Motor neuron (in vitro differentiated cells): ENCODE measurements at places on chromosomes 3 and 15. TPM values are rescaled to one million over a fixed set of nuclear protein-coding genes. Genes with fewer than 3 reads are reported as not detected.

MAPKBP1 gene
- total RNA-seq: 9.9 and 14.2 TPM in 2 replicates

DCUN1D1 gene
- total RNA-seq: 15.2 and 15.4 TPM in 2 replicates

IMPG2 gene
- total RNA-seq: 2.0 and 2.9 TPM in 2 replicates

GRCh38 chr15:29149738-29150075 lies 119.9 kb downstream of the NSMCE3 start:
- ATAC-seq: no peak

CYP1A1 gene
- total RNA-seq: 1.1 and 1.2 TPM in 2 replicates

SLC28A1 gene
- 0.14 TPM in 1 of 2 replicates, not detected in the other for total RNA-seq

- no peak for ATAC-seq
These were observed 265.0 kb downstream of the IL20RB start for GRCh38 chr3:137222736-137223225.

- ATAC-seq: peak; percentile 79
These were observed 28.0 kb downstream of the ARHGAP31 start for GRCh38 chr3:119322021-119322834.

ZNF774 gene
- total RNA-seq: 3.4 and 4.6 TPM in 2 replicates

- no peak for ATAC-seq
These were observed 133.7 kb downstream of the VGLL4 start for GRCh38 chr3:11510001-11510340.

GRCh38 chr15:68933001-68933400 lies 2.7 kb downstream of the SPESP1 start:
- ATAC-seq: no peak

GRCh38 chr3:27568393-27568792 lies 84.2 kb upstream of the SLC4A7 start:
- ATAC-seq: peak; percentile 69

PPM1M gene
- 8.5 and 10.7 TPM in 2 replicates for total RNA-seq

DNA sequence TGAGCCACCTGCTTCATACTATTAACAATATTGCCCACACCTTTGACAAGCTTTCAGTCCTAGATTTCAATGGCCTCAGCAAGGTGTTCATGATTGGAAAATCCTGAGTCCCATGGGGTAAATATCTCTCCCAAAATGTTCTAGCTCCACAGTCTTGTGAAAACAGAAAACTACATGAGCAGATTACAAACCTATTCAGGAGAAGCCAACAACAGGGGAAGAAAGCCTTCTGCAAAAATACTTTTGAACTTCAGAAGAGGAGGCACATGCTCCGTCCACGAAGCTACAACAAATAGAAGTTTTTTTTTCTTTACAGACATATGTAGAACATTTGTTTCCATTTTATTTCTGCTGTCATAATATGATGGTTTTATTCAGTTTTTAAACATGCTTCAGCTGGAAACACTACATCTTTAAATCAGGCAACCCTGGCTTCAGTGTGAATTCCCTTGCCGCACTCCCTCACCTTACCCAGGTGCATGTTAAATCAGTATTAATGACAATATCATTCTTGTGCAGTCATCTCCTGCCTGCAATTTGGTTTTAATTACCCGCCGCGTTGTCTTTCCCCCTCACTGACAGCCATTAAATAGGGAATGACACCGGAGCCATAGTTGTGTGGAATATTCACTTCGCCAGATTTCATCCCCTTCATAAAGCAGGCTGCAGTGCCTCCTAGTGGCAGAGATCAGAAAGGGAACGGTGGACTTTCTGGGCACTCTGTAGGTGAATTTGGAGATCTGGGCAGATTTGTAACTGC lies 725.5 kb upstream of the ARRDC4 start:
- ATAC-seq: peak; percentile 77

GRCh38 chr15:36617529-36618196 lies 38.2 kb downstream of the CDIN1 start:
- ATAC-seq: no peak

MAP6D1 gene
- 3.4 and 4.4 TPM in 2 replicates for total RNA-seq

THPO gene
- total RNA-seq: 1.3 and 1.4 TPM in 2 replicates

CP gene
- total RNA-seq: 1.9 and 3.2 TPM in 2 replicates

- no peak for ATAC-seq
These were observed 3.8 kb downstream of the GREM1 start for GRCh38 chr15:32721596-32721995.

GRCh38 chr3:125025642-125026041 lies 30.2 kb downstream of the HEG1 start:
- ATAC-seq: no peak

SUSD5 gene
- total RNA-seq: 0.69 and 0.71 TPM in 2 replicates

ADCY5 gene
- total RNA-seq: 12.1 and 14.4 TPM in 2 replicates

GRCh38 chr15:25543196-25543595 lies 104.4 kb upstream of the UBE3A start:
- peak; percentile 63 for ATAC-seq

DNA sequence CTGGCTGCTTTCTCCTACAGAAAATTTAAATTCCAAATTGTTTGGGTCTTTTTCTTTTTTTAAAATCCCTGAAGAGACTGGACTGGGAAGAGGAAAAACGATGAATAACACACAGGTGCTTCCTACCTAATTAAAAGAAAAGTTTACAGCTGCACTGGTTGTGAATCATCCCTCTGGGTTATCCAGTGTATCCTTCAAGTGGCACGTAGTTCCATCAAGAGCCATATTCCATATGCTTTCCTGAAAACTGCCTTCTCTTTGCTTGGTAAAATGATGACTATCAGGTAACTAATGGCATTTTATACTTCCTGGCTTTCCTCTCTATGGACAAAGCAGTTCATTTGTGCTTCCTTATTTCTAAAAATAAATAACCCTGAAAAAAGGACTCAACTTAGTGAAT lies 123.2 kb downstream of the MAGI1 start:
- ATAC-seq: no peak

- peak; percentile 73 for ATAC-seq
These were observed 75.3 kb downstream of the TGFBR2 start for GRCh38 chr3:30681649-30682211.

ALCAM gene
- total RNA-seq: 5.4 and 6.0 TPM in 2 replicates

TARS3 gene
- total RNA-seq: 20.9 and 21.1 TPM in 2 replicates

DNA sequence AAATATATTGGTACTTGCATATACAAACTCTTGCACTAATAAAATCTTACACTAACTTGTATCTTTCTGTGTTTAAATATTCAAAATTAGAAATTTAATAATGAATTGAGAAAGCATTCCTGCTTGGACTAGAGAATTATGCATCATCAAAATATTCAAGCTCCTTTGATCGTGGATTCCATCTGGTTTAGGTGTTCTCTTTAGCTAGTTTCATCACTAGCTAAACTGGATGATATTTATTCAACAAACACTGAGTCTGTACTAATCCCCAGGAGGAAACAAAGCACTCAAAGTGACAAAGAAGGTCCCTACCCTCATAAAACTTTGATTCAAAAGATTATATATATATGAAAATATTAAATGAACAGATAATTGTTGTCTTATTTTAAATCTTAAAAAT lies 1360.9 kb upstream of the ALCAM start:
- ATAC-seq: no peak

DNA sequence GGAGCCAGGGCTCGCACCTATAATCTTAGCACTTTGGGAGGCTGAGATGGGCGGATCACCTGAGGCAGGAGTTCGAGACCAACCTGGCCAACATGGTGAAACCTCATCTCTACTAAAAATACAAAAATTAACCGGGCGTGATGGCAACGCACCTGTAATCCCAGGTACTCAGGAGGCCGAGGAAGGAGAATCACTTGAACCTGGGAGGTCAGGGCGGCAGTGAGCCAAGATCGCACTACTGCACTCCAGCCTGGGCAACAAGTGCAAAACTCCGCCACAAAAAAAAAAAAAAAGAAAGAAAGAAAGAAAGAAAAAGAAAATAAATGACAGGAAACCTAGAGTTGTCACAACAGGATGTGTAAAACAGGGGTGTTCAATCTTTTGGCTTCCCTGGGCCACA lies 3.0 kb upstream of the NMB start:
- no peak for ATAC-seq

DNA sequence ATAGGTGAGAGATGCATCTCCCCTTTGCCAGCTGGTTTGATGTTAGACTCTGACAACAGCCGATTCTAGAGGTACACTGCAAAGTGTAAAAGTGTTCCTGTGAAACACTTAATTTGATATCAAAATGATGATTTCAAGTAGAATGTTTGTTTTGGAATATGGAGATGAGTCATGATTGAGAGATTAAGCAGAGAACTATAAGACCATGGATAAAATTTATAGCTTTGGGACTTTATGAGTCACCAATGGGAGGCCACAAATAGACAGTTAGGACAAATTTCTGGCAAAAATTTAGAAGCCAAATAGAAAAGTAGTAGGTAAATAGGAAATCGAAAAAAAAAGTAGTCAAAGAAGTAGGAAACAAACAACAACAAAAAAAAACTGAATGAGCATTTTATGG lies 672.5 kb downstream of the NSUN3 start:
- no peak for ATAC-seq

NPAP1 gene
- 0.18 and 0.21 TPM in 2 replicates for total RNA-seq

REC114 gene
- not detected in 2 replicates for total RNA-seq

DNA sequence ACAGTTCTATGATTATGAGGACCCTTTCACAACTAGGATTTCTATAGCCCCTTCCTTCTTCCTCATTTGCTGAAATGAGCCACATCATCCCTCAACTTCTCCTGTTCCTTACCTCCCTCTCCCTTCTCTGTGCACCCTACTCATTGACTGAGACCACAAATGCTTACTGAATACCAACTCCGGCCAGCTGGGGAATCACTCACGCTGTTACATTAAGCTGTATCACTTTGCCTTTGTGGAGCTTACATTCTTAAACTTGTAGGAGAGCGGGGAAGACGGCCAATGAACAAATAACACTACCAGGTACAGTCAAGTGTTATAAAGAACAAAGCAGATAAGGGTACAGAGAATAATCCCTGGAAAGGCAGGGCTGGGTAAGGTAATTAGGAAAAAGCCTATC lies 5.7 kb downstream of the SUCLG2 start:
- ATAC-seq: peak; percentile 37

DNA sequence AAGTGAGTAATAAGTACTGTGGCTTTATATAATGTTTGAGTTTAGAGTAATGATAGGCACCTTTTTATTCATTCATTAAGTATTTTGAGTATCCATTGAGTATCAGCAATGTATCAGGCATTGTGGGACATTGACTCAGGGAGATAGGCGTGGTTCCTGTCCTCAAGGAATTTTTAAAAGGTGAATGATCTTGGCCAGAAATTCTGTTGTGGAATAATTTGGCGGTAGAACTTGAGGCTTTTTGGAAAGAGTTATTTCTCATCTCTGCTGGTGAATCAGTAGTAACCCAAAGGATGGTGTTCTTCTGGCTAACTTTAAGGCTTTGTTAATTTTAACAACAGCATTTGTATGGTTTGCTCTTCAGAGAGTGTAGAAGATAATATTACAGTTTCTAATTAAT lies 2.0 kb downstream of the RAB7A start:
- no peak for ATAC-seq
